NCI-H226 (cell line): ENCODE measurements at places on chromosomes 11 and 22.
A peak's percentile ranks its signal among the peaks of the same experiment; 100 is the strongest.

DNA sequence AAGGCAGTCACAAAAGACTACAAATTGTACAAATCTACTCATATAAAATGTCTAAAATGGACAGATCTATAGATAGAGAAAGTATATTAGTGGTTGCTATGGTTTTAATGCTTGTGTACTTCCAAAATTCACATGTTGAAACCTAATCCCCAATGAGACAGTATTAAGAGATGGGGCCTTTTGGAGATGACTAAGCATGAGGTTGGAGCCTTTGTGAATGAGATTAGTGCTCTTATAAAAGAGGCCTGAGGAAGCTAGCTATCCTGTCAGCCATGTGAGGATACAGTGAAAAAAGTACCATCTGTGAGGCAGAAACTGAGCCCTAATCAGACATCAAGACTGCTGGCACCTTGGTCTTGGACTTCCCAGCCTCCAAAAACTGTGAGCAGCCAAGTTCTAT, 82.6 kb downstream of the CYP2R1 start:
- DNase-seq, result no peak

- no peak for DNase-seq
Measured at GRCh38 chr11:108873310-108873709, 208.4 kb downstream of the DDX10 start.

- DNase-seq, result peak; percentile 4
Measured at GRCh38 chr11:112958670-112959069, 2.5 kb upstream of the NCAM1 start.

DNA sequence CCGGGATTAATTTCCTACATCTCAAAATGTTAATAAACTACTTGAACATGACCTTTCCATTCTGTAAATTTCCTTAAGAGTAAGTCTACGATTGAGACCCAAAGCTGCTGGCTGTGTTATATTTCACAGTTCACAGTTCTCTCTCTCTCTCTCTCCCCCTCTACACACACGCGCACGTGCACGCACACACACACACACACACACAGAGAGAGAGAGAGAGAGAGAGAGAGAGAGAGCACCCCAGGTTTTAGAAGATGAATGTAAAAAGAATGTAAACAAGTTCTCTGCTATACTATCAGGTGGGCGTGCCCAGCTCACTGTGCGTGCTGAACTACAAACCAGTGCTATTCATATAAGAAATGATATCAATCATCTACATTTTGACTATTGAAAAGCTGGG, 3.3 kb downstream of the BDNF start:
- DNase-seq, result no peak

- DNase-seq, result no peak
Measured at GRCh38 chr11:77416357-77416756, 57.5 kb downstream of the PAK1 start.

DNA sequence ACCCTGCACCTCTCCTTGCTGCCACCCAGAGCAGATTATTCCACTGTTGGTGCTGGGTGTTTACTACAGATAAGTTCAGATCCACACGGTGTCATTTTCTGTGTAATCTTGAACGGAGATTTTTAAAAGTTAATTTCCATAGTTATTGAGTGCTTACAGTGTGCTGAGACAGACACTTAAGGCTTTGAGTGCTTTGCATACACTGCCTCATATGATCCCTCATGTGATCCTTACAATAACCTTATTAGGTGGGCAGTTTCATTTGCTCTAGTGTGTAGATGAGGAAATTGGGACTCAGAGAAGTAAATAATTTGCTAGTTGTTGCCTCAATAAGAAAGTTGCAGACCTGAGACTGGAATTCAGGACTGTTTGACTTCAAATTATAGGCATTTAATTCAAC, 32.3 kb upstream of the ME3 start:
- no peak for DNase-seq

DNA sequence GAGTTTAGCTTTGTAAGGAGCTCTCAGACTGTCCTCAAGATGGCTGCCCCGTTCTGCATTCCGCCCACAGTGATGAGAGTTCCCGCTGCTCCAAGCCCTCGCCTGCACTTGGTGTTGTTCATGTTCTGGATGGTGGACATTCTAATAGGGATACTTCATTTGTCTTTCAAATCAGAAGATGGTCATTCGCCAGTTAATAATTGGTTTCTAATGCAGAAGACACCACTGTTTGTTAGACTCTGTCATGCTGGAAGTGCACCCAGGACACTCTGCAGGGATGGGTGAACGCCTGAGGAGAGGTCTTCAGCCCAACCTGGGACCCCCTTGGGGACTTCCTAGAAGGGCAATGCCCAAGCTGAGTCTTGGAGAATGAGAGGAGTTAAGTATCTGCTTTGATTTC, 836.4 kb downstream of the TBC1D22A start:
- no peak for DNase-seq
